ENCODE measurements at places on chromosomes 1 and 21.

GRCh38 chr1:19483691-19484090 lies 1.6 kb downstream of the CAPZB start:
- no peak for DNase-seq

DNA sequence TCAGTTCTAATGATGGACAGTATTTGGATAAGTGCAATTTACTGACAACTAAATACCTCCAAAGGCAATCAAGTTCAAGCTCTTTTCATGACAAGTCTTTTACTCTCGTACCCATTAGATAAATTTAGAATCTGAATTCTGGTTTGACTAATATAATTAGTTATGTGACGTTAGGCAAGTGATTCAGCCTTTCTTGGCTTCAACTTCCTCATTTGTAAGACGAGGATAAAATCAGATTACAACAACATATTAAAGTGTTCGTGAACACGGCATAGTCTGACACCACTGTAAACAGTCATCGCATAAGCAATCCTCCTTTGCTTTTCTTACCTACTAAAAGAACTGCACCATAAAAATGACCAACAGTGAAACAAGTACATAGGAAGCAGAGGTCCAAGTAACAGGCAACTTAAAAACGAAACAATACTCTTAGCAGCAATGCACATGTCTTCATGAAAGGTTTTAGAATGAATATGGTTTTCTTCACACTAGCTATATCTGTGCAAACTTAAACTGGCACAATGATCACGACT lies 25.7 kb downstream of the COA6 start:
- DNase-seq: no peak

GRCh38 chr1:46760558-46761166 lies 38.2 kb upstream of the CYP4B1 start:
- no peak for DNase-seq

DNA sequence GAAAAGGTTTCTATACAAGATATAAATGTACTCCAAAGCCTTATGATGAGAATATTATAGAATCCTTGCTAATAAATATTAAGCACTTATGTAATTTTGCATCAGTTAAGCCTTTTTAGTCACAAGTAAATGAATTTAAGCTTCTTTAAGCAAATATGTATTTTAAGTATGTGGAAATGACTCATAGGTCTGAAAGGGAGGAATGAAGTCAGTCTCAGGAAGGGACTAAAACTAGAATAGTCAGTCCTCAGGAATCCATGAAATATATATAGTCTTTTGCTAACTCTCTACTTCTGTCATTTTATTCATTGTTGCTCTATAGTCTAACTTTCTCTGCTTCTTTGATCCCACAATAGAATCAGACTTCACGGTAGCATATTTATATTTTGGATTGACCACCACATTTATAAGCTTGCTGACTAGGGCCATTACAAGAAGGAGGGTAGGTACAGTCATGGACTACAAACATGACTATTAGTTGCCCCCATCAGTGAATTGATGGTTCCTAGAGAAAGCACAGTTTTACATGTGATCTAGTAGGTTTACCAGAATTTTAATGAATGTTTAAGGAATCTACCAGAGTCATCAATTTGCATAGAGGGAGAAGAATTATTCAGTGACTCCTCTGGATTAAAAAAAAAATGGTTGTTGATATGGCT lies 20.2 kb upstream of the RABGGTB start:
- DNase-seq: no peak

- DNase-seq: no peak
Observed at GRCh38 chr1:226034482-226034881, 28.0 kb upstream of the H3-3A start.

- DNase-seq: no peak
Observed at GRCh38 chr1:1752190-1752589, 26.1 kb downstream of the NADK start.

GRCh38 chr21:45935628-45936027 lies 45.9 kb upstream of the COL6A1 start:
- DNase-seq: no peak

DNA sequence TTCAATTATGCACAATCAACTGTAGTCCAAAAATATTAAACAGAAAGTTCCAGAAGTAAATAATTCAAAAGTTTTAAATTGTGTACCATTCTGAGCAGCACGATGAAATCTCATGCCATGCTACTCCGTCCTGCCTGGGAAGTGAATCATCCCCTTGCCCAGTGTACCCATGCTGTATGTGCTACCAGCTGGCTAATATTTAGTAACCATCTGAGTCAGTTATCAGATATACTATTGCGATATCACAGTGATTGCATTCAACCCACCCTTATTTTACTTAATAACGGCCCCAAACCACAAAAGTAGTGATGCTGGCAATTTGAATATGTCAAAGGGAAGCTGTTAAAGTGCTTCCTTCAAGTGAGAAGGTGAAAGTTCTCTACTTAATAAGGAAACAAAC lies 56.2 kb downstream of the EVI5 start:
- no peak for DNase-seq

DNA sequence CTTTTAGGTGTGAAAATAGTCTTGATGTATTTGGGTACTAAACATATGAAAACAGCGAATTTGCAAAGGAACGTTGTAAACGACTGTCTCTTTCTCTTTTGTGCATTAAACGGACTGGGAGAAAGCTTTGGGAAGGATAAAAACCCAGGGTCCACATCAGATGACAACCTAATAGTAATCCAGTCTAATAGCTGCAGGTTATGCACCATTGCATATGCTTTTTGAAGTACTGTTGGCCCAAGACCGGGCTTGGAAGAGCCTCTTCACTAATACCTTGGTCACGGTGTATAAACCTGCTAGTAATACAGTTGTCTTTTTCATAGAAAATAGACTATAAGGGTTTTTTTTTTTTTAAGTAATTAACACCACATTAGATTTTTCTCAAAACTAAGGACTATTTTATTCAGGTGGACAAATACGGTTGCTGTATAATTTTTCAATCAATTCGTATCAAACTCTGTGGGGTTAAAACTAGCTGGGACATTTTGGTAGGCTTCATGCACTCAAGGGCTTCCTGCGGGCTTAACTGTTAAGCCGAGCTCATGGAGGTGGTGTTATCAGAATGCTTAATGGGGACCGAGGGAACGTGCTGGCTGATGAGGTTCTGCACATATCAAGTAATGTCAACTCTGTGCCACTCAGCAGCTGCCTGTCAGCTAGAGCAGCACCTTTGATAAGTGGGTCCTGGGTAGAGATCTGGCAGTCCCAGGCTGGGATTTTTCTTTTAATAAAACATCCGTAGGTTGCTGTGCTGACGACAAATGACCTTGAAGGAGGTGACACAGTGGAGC lies 2.1 kb downstream of the RYR2 start:
- no peak for DNase-seq

GRCh38 chr1:226365831-226366231 lies 42.1 kb downstream of the PARP1 start:
- no peak for DNase-seq

- DNase-seq: no peak
Observed at GRCh38 chr1:150385537-150386445, 21.8 kb downstream of the RPRD2 start.

DNA sequence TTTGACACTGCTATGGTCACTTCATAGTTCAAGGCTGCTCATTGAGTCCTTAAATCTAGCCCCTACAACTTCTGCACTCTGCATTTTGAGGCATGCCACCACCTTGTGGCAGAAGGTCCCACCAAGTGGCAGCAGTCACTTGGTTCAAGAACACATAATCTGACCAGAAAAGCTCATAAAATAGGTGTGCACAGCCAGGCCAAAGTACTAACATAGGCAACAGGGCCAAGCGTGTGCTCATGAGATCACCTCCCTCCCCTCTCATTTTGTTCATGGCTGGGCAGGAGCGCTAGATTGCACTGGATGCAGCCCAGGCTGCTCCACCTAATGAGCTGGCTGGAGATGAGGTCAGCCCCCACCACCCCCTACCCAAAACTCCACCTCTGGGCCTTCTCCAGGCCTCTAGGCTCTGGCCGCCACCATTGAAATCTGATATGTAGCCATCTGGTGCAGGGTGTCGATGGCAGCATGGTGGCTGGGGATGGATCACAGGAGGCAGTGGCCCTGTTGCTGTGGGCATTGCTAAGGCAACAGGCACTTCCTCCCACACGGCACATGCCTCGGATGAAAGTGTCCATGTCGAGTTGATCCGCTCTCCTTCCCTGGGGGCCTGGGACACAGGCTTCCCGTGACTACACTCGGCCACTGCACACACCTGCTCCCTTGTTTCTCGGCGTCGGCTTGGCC lies 193.2 kb downstream of the TRABD2B start:
- DNase-seq: no peak

GRCh38 chr1:245046769-245047168 lies 108.0 kb upstream of the KIF26B start:
- DNase-seq: no peak

All from effector memory CD8-positive, alpha-beta T cell (primary cell).